ENCODE measurements at places on chromosomes 13 and 19.

GRCh38 chr19:29546583-29547190, 20.9 kb downstream of the VSTM2B start:
- DNase-seq: no peak

- peak; percentile 13 for DNase-seq
These were observed 6.7 kb downstream of the KHSRP start for GRCh38 chr19:6417713-6418561.

DNA sequence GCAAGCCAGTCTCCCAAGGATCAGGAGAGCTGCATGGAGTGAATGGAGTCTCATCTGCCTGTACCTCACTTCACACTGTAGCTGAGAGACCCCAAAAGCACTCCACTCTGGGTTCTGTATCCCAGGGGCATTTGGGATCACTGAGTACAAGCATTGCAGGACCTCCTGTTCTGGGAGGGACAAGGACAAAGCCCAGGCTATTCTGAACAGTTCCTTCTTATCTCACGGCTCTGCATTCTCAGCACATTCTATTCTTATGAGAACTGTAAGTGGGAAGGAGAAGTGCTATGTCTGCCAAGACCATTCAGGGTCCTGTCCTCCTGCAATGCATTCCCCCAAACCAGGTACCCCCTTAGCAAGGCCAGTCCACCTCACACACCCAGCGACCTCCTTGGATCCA, 42.8 kb downstream of the RNF6 start:
- DNase-seq: no peak

- no peak for DNase-seq
These were observed 1.4 kb downstream of the ARHGEF18 start for GRCh38 chr19:7349961-7350711.

DNA sequence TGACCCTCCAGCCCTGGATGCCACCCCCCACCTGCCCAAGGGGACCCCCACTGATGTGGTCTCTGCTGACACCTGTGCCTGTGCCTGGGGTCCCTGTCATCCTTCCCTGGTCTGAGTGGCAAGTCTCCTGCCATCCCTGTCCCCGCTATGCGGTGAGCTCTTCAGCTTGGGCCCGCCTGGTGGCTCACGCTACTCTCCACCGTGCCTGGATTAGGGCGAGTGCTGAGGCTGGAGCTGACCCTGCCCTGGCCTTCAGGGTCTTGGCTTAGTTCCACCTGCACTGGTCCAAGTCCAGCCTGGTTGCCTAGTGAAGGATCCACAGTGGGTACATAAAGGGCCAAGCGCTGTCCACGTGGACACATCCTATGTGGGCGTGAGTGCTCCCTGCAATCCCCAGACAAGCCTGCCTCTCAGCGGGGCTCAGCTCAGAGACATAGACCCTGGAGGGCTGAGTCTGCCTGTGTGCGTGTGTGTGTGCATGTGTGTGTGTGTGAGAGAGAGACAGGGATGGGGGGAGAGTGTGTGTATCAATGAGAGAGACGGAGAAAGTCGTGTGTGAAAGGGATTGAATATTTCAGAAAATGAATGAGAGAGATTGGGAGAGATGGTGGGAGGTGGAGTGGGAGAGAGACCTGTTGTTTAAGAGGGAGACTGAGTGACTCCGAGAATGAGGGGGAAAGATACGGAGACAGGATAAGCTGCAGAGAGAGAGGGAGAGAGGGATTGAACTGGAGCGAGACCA, 22.1 kb downstream of the WTIP start:
- no peak for DNase-seq

DNA sequence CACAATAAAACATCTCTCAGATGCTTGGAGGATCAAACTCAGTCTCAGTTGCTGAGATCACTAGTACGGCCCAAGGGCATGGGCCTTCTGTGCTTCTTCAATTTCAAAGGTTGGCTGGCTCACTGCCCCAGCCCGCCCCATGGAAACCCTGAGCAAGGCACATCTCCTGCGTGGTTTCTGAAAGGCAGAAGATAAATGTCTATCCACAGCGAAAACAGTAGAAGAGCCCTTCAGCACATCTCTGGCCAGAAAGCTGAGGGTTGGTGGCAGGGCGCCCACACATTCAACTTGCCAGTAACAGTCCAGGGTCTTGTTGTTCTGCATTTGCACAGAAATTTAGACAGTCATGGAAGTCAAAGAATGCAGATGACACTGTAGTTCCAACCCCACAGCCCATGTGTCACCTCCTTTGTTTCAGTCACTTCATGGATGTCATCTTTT, 24.0 kb upstream of the KATNAL1 start:
- DNase-seq: no peak

- DNase-seq: no peak
These were observed 22.5 kb downstream of the NKPD1 start for GRCh38 chr19:45138303-45138751.

GRCh38 chr13:32427852-32428580, at the start of gene N4BP2L1:
TSS of gene N4BP2L1 (minus strand) at chr13:32428130. CDS start at chr13:32428082, 48 bp downstream.
- peak; percentile 33 for DNase-seq

- DNase-seq: no peak
These were observed 2.7 kb downstream of the PLEKHF1 start for GRCh38 chr19:29667901-29668341.
